Activated T-cell treated with anti-CD3 and anti-CD28 coated beads for 24 hours (primary cell): ENCODE measurements at places on chromosomes 5 and 9.

GRCh38 chr9:13447843-13448422 is 168.4 kb upstream of the MPDZ start:
- no peak for DNase-seq

DNA sequence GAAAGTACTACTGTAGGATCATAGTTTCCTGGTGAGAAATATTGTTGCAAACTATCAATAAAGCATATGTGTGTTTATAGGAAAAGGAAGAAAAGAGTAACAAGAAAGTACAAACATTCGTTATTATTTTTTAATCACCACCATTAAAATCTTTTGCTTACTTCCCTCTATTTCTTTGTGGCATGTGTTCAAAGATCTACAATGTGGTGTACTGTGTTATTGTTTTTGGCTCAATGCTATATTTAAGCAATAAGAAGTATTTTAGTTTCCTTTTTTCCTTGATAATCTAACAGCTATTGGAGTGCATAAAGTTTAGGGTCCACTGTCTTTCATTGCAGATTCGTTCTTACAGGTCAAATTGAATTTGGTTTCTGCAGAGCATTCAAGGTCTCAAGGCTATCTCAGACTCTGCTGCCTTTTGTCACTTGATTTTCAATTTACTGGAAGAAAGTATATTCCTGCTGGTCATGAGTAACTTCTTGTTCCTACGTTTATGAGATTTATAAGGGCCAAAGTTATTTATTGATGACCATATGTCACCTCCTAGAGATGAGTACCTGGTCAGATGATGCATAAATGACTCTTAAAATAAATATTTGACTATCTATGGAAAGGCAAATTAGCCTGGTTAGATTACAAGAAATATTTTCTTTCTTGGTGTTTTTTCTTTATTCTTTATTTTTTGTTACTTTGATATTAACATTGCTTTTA is 323.0 kb downstream of the TMEM167A start:
- no peak for DNase-seq

GRCh38 chr9:113636165-113636564 is 172.6 kb downstream of the RGS3 start:
- DNase-seq = no peak

DNA sequence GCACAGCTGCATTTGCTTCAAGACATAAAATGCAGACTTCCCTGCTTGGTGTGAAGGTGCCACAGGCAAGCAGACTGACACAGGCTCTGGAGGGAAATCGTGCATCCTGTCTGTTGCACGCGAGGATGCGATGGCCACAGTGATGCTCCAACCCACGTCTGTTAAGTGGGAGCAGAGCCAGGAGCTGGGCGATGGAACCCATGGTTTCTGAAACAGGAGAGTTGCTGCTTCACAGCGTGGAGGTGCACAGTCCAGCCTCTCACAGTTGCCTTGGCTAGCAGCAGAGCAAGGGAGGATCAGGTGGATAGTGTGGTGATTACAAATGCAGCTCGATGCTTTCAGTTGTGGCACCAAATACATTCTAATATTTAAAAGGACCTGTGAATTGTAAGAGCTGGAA is 108.8 kb downstream of the TENT4A start:
- DNase-seq = no peak

DNA sequence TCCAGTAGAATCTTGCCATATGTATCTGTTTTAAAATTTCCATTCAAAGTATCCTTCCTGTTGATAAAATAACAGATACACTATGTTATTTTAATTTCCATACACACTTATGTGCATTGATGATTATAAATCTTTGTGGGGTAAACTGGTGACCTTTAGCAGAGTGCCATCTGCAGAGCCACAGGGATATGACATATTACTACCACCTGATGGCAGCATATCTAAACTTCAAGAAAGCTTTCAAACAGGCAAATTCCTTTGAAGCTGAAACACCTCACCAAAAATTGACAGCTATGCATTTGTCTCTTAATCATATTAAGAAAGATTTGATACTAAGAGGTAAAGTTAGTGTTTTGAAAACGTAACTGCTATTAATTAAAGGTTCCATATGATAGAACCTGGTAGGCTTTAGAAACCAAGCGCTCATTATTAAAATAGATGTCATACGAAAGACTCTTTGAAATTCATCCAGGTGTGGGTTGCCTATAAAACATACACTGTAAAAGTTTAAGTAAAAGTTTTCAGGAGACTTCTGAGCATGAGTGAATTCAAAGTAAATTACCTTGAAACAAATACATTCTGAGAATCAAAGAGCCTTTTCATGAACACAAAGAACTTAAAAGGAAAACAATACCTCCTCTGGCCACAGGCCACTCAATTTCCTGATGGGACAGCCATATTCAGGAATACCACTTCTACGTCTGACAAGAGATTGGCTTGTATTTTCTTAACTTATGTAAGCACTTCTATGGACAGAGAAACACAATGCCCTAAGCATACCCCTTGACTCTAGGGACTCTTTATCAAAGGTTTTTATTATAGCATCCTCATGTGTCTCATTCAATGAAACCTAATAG is 93.3 kb downstream of the KIAA0825 start:
- no peak for DNase-seq

DNA sequence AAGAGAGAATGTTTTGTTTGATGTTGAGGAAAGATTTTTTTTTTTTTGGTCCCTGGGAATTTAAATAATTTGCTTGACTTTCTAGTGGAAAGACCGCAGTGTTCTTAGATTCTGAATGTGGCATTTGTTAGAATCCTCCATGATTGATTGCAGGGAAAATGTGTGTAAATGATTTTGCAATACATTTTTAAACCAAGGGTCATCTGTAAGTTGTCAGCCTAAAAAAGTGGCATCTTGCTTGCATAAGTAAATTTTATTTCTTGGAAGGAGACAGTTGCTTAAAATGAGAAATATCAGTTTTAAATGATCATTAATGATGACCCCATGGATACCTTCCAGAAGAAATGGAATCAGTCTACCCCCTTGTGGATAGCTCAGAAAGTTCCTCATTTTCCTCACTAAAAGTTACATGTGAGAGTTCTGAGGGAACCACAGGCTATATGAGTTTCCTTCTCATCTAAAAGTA is 105.1 kb upstream of the SLC25A48 start:
- DNase-seq = no peak
